ENCODE measurements at places on chromosomes 12 and 14. TPM values are rescaled to one million over a fixed set of nuclear protein-coding genes. Genes with fewer than 3 reads are reported as not detected.

Gene LIN7A
- not detected for total RNA-seq

- peaks cover 11% of the 10 kb centered on the region for H3K27me3 ChIP-seq
- H3K36me3 ChIP-seq: no peaks in the 10 kb centered on the region
- H3K4me3 ChIP-seq: no peak overlapping the region
- no peak overlapping the region for H3K27ac ChIP-seq
- no peaks in the 10 kb centered on the region for H3K4me1 ChIP-seq
- DNase-seq: no peak
These were observed 165.6 kb downstream of the HELB start for GRCh38 chr12:66467932-66468331.

DNA sequence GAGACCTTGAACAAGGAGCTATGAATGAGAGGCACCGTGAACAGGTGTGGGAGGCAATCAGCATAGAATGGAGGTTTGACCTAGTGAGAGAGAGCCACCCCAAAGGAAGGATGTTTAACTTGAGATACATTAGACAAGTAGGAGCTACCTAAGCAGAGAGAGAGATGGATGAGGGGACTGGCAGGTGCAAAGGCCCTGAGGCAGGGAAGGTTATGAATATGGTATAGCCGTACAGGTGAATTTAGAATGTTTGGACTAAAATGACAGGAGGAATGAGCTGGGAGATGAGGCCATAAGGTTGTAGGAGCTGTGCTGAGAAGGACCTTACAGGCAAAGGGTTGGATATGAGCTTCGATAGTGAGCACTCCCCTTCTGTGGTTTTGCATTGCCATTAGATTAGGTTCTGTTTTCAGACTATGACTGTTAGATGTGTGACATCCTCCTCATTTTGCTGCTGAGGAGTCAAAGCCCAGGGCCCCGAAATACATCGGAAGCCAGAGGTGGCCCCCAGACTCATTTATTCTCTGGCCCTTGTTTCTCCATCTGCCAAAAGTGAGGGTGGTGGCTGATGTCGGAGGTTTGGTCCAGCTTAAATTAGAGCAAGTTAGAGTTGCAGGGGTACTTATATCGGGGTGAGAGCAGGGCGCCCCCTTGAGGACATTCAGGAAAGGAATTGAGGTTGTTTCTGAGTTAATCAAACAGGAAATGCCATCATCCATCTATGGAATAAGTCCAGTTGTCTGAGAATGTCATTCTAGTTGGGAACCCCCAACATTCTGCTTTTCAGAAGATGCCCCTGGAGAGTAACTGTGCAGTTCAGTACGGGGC, 29.4 kb downstream of the SLC24A4 start:
- no peak overlapping the region for H3K4me3 ChIP-seq
- H3K4me1 ChIP-seq: peaks cover 3% of the 10 kb centered on the region
- H3K27me3 ChIP-seq: peaks cover 7% of the 10 kb centered on the region
- peak; percentile 24 for DNase-seq
- H3K27ac ChIP-seq: no peak overlapping the region

Gene ERP29
- 79.9 TPM for total RNA-seq

GRCh38 chr12:57548488-57548887, 1.4 kb upstream of the KIF5A start:
- no peak for DNase-seq
- no peak overlapping the region for H3K27ac ChIP-seq
- peaks cover 42% of the 10 kb centered on the region for H3K4me1 ChIP-seq
- peaks cover 9% of the 10 kb centered on the region for H3K36me3 ChIP-seq
- no peak overlapping the region for H3K4me3 ChIP-seq

- H3K4me1 ChIP-seq: no peaks in the 10 kb centered on the region
- H3K27ac ChIP-seq: no peak within 1 kb of the TSS
- no peak within 1 kb of the TSS for H3K4me3 ChIP-seq
- no peak for DNase-seq
- H3K27me3 ChIP-seq: peaks cover 29% of the 10 kb centered on the region
- no peaks in the 10 kb centered on the region for H3K36me3 ChIP-seq
These were observed at the start of gene MGST1 for GRCh38 chr12:16347391-16348298. Gene MGST1 (plus strand): TSS chr12:16347645. CDS start chr12:16354253, 6,608 bp downstream.

DNA sequence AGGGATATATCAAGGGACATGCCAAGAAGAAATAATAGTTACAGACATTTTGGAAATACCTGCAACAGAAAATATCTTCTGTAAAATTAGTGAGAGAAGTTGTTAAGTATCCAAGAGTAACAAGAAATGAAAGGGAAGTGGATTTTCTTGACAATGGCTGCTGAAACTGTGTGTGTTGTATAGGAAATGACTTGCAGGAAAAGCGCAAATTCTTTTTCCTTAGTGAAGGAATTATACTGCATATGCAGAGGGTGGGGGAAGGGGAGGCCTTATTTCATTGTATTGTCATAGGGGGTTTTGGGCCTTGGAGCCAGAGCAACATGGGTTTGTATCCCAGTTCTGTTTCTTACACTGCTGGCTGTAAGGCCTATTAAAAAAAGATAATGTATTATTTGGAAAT, 84.4 kb upstream of the DDHD1 start:
- H3K36me3 ChIP-seq: peaks cover 6% of the 10 kb centered on the region
- H3K4me1 ChIP-seq: peaks cover 5% of the 10 kb centered on the region
- DNase-seq: no peak

Gene KRT82
- not detected for total RNA-seq

Gene CEBPE
- 0.45 TPM for total RNA-seq

DNA sequence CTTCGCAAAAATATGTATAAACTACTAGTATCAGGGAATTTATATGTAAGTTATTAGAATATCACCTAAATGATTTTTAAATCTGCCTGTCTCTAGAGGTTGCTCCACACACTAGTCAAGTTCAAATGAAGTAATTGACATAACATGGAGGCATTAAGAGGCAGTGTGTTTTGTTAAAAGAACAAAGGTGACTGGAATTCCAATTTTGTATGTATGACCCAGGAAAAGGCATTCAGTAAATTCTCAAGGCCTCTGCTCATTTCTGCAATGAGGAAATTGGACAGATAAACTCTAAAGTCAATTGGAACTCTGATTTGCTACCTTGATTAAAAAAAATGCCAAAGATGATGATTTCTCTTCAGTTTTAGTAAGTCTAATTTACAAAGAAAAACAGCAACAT, 117.1 kb downstream of the NAV3 start:
- no peaks in the 10 kb centered on the region for H3K4me1 ChIP-seq
- no peak for DNase-seq
- H3K4me3 ChIP-seq: no peak overlapping the region
- no peak overlapping the region for H3K27ac ChIP-seq
- no peaks in the 10 kb centered on the region for H3K27me3 ChIP-seq
- no peaks in the 10 kb centered on the region for H3K36me3 ChIP-seq

DNA sequence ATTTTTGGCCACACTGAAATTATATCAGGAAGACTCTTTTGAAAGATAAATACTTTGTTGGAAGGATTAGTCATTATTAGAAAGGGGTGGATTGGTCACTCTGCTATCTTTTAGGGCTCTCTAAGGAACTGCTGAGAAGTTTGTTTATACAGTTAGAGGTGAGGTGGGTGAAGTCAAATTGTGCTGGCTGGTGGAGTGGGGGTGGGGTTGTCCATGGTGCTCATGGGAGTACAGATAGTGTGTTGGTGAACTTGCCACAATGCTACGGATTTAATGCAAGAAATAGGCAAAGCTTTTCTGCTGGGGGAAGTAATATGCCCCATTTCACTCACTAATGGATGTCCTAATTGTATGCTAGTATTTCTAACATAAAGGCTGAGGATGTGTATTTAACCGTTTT, 35.8 kb downstream of the SUSD6 start:
- H3K4me3 ChIP-seq: no peak overlapping the region
- no peaks in the 10 kb centered on the region for H3K27me3 ChIP-seq
- DNase-seq: no peak

DNA sequence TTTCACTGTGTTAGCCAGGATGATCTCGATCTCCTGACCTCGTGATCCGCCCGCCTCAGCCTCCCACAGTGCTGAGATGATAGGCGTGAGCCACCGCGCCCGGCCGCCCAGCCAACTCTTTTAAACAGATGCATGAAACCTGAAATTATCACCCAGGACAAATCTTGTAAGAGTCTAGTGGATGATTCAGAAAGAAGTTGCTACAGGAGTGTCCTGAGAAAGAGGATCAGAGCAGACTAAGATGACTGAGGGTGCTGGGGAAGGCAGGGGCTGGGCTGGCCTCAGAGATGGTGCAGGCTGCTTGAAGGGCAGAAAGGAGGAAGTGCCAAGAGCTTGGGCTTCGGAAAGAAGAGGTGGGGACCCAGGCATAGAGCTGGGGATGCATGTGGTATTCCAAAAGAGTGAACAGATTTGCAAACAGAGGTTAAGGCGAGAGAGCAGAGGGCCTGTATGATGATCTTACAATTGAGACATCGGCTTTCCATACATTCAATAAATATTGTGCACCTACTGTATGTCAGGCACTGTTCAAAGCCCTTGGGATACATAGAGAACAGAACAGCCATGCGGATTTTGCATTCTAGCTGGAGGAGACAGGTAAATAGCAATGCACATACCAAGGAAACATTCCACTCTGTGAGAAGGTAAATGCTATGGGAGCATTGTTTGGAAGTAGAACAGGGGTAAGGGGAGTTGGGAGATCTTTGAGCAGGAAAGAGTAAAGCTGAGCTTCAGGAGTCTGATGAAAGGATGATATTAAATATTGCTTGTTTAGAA, 7.4 kb upstream of the CD9 start:
- peaks cover 33% of the 10 kb centered on the region for H3K4me1 ChIP-seq
- H3K27me3 ChIP-seq: peaks cover 4% of the 10 kb centered on the region
- H3K4me3 ChIP-seq: no peak overlapping the region
- no peak for DNase-seq

Gene CHST11
- 19.1 TPM for total RNA-seq

- H3K4me3 ChIP-seq: no peak overlapping the region
- H3K27ac ChIP-seq: no peak overlapping the region
- no peaks in the 10 kb centered on the region for H3K27me3 ChIP-seq
- peaks cover 55% of the 10 kb centered on the region for H3K36me3 ChIP-seq
- no peak for DNase-seq
These were observed 4.0 kb downstream of the PRKAG1 start for GRCh38 chr12:49014547-49014946.

- H3K36me3 ChIP-seq: no peaks in the 10 kb centered on the region
- H3K27me3 ChIP-seq: no peaks in the 10 kb centered on the region
- no peak for DNase-seq
- no peaks in the 10 kb centered on the region for H3K4me1 ChIP-seq
- H3K4me3 ChIP-seq: no peak within 1 kb of the TSS
These were observed at the start of gene NAV3 for GRCh38 chr12:77830583-77831351. Gene NAV3 (plus strand): TSS chr12:77830894. CDS start chr12:77831462, 568 bp downstream.

DNA sequence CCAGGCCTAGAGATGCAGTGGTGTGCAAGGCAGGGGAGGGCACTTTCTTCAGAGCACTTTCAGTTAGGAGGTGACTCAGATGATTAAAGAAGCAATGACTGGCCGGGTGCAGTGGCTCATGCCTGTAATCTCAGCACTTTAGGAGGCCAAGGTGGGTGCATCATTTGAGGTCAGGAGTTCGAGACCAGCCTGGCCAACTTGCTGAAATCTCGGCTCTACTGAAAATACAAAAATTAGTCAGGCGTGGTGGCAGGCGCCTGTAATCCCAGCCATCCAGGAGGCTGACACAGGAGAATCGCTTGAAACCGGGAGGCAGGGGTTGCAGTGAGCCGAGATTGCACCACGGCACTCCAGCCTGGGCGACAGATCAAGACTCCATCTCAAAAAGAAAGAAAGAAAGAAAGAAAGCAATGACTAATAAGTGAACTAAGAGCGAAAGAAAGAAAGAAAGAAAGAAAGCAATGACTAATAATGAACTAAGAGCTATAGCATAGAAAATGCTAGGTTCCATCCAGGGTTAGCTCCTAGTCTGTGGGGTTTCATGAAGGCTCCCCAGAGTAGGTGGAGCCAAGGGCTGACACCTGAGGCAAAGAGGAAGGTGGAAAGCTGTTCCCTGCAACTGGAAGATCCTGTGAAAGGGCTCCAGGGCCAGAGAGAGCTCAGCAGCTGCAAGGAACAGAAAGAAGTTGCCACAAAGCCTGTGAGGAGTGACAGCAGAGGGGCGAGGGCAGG, 334.5 kb downstream of the CACNA1C start:
- H3K4me1 ChIP-seq: no peaks in the 10 kb centered on the region
- no peaks in the 10 kb centered on the region for H3K36me3 ChIP-seq
- DNase-seq: no peak
- H3K27ac ChIP-seq: no peak overlapping the region
- H3K27me3 ChIP-seq: no peaks in the 10 kb centered on the region

Gene PTPN21
- total RNA-seq: 0.16 TPM

Gene TNFRSF1A
- total RNA-seq: 49.1 TPM

Gene TBC1D30
- 1.7 TPM for total RNA-seq

Gene RNASE1
- not detected for total RNA-seq

DNA sequence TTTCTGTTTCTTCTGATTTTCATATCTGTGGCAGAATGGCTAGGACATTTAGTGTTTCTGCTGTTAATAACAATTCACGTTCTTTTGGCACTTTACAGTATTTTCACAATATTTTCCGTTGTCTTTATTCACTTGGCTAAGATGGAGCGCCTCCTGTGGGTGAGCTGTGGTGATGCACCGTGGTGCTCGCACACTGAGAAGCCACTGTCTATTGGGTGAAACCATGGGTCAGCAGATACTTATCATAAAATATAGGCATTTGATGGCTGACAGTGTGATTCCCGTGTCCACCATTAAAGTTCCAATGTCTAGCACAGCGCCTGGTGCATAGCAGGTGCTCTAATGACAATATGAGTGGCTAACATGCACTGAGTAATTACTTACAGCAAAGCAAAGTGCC, 141.8 kb downstream of the VRK1 start:
- no peak overlapping the region for H3K27ac ChIP-seq
- H3K4me1 ChIP-seq: no peaks in the 10 kb centered on the region

DNA sequence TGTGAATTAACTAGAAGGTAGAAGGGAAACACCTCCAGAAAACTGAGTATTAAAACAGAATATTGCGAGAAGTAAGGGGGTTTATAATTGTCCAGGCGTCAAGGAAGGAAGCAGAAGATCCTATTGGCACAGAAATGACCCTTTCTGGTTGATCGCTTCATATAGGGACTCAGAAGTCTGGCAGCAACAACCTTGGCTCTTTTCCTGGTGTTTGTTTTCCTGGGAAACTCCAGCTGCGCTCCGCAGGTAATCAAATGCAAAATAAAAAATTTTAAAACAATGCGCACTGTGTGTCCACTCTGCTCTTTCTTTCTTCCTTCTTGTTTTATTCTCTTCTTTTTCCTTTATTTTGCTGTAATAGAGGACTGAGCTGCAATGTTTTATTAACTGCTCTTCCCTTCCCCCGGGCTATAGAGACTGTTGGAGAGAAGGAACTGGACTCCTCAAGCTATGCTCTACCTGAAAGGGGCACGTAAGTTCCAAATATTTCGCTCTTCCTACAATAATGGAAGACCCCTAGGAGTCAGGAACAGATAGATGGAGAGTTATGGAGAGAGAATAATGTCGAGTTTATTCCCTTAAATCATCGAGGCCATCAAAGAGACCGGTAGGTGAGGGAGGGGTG, 737 bp downstream of the SPX start:
- no peak for DNase-seq
- no peaks in the 10 kb centered on the region for H3K36me3 ChIP-seq
- no peak overlapping the region for H3K27ac ChIP-seq
- H3K4me1 ChIP-seq: peaks cover 4% of the 10 kb centered on the region

Gene AQP6
- total RNA-seq: not detected

GRCh38 chr12:49866859-49867569, 24.1 kb upstream of the BCDIN3D start:
- H3K36me3 ChIP-seq: no peaks in the 10 kb centered on the region
- peak; percentile 72 for DNase-seq

- H3K27me3 ChIP-seq: peaks cover 40% of the 10 kb centered on the region
- H3K4me1 ChIP-seq: peaks cover 6% of the 10 kb centered on the region
These were observed 74.0 kb upstream of the EIF5 start for GRCh38 chr14:103259801-103260628.

Gene C1RL
- 10.1 TPM for total RNA-seq

- no peak overlapping the region for H3K27ac ChIP-seq
- H3K36me3 ChIP-seq: no peaks in the 10 kb centered on the region
- H3K27me3 ChIP-seq: peaks cover 64% of the 10 kb centered on the region
- H3K4me1 ChIP-seq: peaks cover 10% of the 10 kb centered on the region
- no peak overlapping the region for H3K4me3 ChIP-seq
These were observed 2.4 kb downstream of the CABP1 start for GRCh38 chr12:120642826-120643225.

Gene E2F7
- total RNA-seq: 6.3 TPM

Gene LUM
- total RNA-seq: not detected
